ENCODE measurements at places on chromosomes 5 and 9.

DNA sequence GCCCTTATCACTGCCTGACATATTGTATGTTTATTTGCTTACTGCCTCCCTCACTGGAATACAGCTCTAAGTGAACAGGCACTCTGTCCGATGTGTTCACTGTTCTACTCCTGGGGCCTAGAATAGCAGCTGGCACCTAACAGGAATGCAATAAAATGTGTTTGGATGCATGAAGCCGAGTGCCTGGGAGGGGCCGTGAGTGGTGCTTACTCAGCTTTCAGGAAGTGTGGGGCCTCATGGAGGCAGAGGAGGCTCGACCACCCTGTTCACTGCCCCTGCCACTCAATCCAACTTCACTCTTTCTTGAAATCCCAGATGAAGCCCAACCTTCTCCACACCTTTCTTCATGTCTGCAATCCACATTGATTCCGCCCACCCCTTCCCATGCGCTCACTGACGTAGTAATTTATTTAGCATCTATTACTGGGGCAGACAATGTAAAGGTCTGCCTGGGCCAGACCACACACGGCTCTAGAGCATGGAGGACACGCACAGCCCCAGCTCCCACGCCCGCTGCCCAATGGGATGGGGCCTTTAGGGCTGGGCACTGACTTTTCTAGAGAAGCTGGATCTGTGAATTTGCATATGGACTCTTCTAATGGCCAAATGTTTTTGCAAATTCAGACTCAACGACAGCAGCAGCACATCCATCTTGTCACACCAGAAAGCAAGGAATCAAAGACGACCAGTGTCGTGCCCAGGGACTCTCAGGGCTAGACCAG is 21.3 kb downstream of the TBC1D9B start:
- DNase-seq = no peak

- no peak for DNase-seq
Observed at GRCh38 chr9:79390077-79390698, 181.6 kb upstream of the TLE4 start.

DNA sequence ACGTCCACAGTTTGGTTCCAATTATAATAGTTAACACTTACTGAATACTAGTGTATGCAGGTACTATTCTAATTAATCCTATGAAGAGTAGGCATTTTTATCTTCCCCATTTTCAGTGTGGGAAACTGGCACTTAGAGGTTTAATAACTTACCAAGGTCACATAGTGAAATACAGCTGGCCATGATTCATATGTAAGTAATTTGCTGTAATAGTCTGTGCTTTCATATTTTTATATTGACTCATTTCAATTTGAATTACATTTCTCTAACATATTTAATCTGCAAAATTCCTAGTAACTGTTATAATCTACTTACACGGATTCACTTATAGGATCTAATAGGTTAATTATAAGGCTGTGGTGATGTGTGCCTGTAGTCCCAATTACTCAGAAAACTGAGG is 19.4 kb downstream of the CCNH start:
- no peak for DNase-seq

DNA sequence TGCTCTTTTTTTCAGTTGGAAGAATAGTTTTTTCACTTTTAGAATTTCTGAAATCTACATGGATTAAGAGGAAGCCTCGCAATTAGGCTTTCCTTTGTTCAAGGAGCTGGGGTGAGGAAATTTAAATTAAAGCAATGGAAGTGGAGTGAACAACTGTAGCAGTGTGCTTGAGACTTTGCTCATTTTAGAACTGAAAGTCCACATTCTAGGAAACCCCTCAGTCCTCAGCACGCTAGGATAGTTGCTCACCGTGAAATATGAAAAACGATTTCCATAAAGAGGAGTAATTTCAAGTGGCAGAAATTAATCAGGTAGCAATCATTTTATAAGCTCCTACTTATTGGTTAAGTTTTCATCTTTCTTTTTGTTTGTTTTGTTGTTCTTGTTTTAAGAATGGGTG is 243.0 kb upstream of the ITGA1 start:
- DNase-seq = no peak

DNA sequence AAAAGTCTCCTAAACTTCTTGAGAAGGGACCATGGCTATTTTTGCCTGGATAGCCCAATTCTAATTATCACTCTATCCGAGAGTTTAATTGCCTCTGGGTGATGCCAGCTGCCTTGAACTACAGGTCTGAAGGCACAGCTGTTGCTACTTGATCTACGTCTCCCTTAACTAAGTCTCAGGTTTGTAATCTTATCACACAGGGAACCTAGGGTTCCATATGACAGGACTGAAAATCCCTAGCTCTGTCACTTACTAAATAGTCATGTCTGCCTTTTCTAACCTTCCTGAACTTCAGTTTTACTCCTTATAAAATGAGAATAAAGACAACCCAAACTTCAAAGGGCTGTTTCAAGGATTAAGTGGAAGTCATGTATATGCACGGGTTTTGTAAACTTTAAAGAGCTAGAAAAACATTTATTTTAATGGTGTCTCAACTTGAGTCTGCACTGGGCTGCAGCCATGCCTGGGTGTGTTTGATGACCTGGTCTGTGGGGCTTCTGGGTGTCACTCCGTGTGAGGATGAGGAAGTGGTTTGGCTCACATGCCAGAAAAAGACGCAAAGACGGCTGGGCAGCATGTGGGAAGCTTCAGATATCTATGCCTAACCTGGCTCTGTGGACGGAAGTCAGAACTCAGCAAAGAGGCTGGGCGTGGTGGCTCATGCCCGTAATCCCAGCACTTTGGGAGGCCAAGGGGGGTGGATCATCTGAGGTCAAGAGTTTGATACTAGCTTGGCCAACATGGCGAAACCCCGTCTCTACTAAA is 129.3 kb upstream of the SLC44A1 start:
- no peak for DNase-seq

DNA sequence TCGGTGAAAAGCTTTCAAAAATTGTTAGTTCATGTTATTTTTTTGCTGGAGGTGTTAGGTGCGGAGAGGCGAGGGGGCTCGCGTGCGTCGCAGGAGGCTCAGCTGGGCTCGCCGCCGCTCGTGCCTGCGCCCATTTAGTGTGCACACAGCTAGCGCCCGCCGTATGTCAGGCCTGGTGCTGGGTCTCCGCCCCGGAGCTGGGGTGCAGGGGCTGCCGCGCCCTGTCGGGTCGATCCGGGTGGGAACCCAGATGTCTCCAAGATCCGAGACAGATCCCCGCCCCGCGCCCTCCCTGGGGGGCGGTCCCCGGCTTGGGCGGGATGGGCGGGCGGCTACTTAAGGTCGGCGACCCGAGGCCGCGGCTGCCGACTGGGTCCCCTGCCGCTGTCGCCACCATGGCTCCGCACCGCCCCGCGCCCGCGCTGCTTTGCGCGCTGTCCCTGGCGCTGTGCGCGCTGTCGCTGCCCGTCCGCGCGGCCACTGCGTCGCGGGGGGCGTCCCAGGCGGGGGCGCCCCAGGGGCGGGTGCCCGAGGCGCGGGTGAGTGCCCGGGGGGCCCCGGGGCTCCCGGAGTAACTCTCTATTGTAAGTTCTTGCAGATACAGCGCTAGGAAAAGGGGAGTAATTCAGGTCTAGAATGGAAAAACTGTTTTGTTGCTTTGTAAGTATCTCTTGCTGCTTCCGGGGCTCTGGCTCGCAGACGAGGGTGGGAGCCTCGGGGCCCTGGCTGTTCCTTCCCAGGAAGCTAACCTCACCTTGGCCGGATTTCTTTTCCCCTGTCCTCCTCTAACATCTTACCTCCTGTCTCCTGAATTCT is 31.7 kb downstream of the GSN start:
- DNase-seq = no peak

DNA sequence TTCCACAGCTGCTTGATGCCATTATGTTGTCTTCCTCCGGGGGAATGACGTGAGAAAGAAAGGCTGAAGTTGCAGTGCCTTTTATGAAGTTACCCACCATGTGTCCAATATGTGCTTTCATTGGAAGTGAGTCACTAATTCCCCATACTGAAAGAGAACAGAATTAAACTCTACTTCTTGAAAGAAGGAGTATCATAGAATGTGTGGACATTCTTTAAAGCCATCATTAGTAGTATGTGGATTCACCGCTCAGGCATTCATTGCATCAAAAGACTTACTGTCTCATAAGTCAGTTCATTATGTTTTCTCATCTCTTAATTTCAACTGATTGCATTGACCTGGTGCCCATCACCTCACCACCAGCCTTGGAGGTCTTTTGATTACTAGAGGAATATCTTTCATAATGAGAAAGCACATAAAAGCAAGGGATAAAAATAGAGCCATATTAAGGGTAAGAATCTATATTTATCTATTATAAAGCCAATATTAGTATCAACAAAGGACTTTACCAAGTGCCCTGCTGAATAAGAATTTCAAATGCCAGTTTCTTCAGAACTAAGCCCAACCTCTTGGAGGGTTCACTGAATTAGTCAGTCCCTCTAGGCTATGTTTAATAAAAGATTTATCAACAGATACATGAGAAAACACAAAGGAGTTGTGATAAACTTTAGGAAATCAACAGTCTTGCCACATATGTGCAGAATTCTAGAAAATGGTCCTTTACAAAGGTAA is 516.1 kb downstream of the NTRK2 start:
- no peak for DNase-seq

Measured in stimulated activated CD4-positive, alpha-beta T cell treated with anti-CD3 and anti-CD28 coated beads, Interleukin-1b, Interleukin-23, amount 100 ng/mL, for 24 hours (primary cell).